ENCODE measurements at places on chromosomes 1 and 21. TPM values are rescaled to one million over a fixed set of nuclear protein-coding genes. Genes with fewer than 3 reads are reported as not detected.

Gene APCS
- not detected for total RNA-seq

Gene PYHIN1
- total RNA-seq: 18.8 TPM

DNA sequence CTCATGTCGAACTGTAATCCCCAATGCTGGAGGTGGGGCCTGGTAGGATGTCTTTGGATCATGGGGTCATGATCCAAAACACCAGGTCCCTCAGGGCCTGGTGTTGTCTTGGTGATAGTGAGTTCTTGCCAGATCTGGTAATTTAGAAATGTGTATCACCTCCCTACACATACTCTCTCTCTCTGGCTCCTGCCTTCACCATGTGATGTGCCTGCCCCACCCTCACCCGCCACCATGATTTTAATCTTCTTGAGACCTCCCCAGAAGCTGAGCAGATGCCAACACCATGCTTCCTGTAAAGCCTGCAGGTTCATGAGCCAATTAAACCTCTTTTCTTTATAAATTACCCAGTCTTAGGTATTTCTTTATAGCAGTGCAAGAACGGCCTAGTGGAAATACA is 136.4 kb downstream of the NR5A2 start:
- DNase-seq: no peak

DNA sequence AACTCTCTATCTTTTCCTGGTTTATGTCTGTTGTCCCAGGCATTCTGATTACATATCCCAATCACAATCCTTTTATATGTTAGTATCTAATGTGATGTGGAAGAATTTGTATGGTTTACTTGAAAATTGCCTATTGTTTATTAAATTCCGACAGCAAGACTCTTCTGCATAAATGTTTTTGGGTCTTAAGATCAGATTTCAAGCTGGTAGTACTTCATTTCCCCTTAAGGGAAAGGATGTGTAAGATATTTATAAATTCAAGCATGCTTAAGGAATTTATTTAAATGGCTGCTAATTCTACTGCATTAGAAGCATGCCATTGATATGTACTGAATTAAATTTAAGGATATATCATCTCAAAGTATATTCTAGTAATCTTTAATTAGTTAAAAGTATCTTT is 20.4 kb upstream of the GPR88 start:
- DNase-seq: no peak

GRCh38 chr21:34803782-34804370 is 135.1 kb downstream of the CLIC6 start:
- no peak for DNase-seq

DNA sequence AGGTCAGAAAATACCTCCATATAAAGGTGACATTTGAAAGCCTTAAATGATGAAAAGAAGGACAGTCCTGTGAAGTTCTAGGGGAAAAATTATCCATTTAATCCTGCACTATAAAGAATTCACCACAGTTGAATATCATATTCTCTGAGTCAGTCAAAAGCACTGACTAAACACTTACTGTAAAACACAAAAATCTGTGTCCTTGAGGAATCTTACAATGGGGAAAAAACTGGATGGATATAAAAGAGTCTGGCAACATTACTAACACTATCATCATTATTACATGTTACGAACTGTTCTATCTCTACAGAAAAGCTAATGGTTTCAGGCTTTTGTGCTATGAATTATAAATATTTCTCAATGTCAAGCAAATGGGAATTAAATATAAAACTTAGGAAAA is 42.4 kb upstream of the HP1BP3 start:
- DNase-seq: no peak

- DNase-seq: no peak
Observed at GRCh38 chr1:234108921-234109320, 204.4 kb downstream of the SLC35F3 start.

DNA sequence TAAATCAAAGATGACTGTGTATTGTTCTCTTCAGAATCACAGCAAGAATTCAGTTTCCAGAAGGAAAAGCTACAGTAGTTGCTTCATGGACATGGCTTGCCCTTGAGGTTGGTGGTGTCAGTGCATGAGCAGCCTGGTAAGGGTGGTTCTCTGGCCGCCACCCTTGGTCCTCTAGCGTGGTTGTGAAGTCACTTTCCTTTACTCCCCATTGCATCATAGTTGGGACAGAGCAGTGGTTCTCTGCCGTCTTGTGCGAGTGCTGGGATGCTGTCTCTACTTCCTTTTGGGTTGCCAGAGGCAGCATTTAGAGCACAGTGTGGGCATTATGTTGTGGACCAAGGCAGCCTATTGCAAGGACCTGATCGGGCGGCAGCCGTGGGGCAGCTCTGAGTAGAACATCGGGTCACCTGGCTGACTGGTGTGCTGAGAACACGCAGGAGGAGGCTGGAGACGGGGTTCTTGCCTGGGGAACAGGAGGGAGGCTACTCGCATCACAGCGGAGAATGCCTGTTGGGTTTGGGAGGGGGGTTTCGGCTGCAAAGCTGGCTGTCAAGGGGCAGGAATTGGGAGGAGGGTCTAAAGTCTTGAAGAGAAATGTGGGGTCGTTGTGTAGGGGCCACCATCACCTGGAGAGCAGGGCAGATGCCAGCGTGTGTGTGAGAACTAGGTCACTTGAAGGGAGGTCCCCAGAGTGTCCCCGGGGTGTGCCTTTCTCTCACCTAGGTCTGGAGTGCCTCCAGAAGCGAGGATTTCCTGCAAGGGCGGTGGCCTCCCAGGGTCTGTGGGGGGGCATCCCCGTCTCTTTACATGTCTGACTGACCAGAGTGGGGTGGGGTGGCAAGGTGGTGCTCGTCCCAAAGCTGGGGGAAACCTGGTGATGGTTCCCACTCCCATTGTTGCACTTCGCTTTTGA is 6.3 kb downstream of the ARF1 start:
- no peak for DNase-seq

- DNase-seq: no peak
Observed at GRCh38 chr1:15683345-15684039, 628 bp upstream of the PLEKHM2 start.

Gene TRABD2B
- total RNA-seq: not detected

GRCh38 chr1:94258873-94259331 is 21.5 kb upstream of the ARHGAP29 start:
- no peak for DNase-seq

Gene SV2A
- total RNA-seq: 7.5 TPM

- DNase-seq: no peak
Observed at GRCh38 chr1:164635803-164636731, 77.1 kb downstream of the PBX1 start.

Gene ELAPOR1
- total RNA-seq: 6.3 TPM

DNA sequence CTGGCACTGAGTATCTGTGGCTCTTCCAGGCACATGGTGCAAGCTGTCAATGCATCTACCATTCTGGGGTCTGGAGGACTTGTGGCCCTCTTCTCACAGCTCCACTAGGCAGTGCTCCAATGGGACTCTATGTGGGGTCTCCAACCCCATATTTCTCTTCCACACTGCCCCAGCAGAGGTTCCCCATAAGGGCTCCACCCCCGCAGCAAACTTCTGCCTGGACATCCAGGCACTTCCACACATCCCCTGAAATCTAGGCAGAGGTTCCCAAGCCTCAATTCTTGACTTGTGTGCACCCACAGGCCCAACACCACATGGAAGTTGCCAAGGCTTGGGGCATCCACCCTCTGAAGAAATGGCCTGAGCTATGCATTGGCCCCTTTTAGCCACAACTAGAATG is 18.8 kb downstream of the ODF2L start:
- no peak for DNase-seq

DNA sequence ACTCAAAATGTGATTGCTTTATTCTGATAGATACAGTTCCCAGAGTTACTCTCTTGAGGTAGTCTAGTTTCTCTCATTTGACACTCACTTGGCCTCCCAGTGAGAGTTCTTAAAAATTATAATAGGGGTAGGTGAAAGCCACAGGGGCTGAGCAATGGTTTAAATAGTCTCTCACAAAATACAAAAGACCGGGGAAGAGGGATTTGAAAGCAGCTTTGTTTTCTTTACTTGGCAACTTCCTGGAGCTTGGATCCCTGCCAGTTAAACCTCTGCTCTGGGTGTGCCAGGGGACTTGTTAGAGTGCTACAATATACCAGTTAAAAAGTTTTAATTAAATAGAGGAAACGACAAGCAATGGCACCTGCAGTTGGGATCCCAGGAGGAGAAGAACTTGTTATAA is 31.7 kb downstream of the OR13G1 start:
- no peak for DNase-seq

Gene PTGFRN
- 1.3 TPM for total RNA-seq

Gene SF3B4
- 90.2 TPM for total RNA-seq

- DNase-seq: no peak
Observed at GRCh38 chr1:12532405-12533315, 85.3 kb downstream of the DHRS3 start.

DNA sequence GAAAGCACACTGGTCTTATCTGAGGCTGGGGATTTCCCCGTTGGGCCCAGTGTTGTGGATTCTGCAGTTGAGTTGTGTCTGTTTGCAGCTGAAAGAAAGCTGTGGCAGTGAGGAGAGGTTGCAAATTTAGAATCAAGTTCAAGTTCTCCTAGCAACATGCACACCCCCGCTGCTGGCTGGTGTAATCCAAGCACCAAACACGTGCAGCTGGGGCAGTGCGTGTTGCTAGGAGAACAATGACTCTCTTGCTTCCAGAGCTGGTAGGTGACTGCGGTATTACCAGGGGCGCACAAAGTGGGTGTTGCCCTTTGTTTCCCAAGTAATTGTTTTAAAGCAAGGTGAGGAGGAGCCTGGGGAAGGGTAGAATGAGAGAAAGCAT is 91.5 kb downstream of the IER5 start:
- DNase-seq: peak; percentile 19

- no peak for DNase-seq
Observed at GRCh38 chr21:26389971-26390641, 183.0 kb downstream of the CYYR1 start.

Gene NHLH1
- total RNA-seq: 0.25 TPM

- DNase-seq: no peak
Observed at GRCh38 chr1:219210067-219210466, 36.4 kb downstream of the LYPLAL1 start.

- DNase-seq: no peak
Observed at GRCh38 chr1:47241114-47242113, 9.4 kb upstream of the TAL1 start.

GRCh38 chr1:245860657-245861544 is 646.2 kb downstream of the SMYD3 start:
- no peak for DNase-seq

- peak; percentile 50 for DNase-seq
Observed at GRCh38 chr1:3483801-3484444, 29.5 kb downstream of the ARHGEF16 start.

DNA sequence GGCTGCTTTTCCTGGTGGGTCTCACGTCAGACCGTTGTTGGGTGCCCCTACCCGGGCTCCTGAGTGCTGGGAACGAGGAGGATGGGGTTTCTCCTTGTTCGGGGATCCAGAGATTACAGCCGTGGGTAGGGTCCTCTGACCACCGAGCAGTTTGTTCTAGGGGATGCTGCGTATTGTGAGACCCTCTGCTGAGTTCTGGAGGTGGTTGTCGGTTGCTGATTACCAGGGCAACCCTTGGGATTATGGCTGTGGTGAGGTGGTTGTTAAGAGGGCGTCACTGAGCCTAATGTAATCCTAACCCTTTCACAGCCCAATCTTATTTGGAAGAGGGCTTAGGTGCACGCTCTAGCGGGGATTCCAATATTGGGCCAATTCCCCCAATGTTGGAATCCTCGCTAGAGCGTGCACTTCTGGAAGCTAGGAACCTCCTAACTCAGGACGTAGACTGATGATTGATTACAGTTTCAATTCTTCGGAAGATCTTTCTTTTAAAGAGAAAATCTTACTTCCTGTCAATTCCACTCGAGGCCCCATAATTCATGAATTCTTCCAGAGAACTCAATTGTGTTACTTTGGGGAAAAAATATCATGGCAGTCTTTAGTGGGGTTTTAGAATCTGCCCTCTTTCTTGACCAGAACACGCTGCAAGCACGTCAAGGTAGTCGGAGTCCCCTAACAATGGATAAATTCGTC is 483 bp downstream of the TCEANC2 start:
- DNase-seq: peak; percentile 26

Gene CELA3A
- total RNA-seq: not detected

DNA sequence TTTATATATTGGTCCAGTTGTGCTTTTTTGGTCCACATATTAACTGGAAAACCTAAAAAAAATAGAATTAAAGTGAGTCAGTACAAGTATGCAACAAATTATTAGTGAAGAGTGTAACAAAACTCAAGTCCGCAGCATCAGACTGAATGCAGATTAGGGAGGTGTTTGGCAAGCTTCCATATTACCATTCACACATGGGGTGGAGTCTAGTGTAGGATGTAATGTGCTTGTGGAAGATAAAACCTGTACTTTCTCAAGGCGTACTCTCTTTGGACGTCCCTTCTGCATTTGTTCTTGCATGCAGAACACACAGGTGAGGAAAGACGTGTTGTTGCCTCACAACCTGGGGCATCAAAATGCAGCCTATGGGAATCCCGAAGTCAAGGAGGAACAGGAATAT is 668.7 kb downstream of the MRPL39 start:
- DNase-seq: no peak

All from activated CD4-positive, alpha-beta T cell treated with anti-CD3 and anti-CD28 coated beads, Interleukin-2, amount 10 ng/mL, durations not matched to agents 7 days and 5 days (primary cell).